ENCODE measurements at places on chromosomes 2 and 18.

GRCh38 chr2:233358947-233359346 is 4.7 kb downstream of the DGKD start:
- no peak for DNase-seq

GRCh38 chr2:12168791-12169388 is 422.5 kb downstream of the LPIN1 start:
- DNase-seq, result no peak

DNA sequence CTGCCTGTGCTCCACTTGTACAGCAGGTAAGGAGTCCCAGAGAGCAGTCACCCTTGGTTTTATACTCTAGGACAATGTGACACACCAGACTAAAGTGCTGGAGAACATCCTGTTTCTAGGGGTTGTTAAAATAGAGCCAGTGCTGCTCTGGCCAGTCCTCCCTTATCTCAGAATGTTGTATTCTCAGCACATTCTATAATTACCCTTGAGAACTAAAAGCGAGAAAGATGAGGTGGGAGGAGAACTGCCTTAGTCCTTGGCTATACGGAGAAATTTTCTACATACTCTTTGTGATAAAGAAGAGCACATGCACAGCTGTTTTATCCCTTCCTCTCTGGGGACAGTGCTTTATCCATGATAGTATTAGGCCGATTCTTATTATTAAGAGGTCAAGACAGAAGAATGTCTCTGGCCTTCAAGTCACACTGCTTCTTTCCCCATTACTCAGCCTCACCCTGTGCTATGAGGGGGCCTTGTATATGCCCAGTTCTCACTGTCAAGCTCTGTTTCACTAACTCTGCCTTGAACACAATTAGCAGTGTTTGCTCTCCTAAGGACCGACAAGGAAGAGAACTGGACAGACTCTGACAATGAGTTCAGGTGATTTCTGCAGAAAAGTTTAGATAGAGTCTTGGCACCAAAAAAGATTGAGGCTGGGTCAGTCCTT is 385.8 kb downstream of the TRIB2 start:
- no peak for DNase-seq

DNA sequence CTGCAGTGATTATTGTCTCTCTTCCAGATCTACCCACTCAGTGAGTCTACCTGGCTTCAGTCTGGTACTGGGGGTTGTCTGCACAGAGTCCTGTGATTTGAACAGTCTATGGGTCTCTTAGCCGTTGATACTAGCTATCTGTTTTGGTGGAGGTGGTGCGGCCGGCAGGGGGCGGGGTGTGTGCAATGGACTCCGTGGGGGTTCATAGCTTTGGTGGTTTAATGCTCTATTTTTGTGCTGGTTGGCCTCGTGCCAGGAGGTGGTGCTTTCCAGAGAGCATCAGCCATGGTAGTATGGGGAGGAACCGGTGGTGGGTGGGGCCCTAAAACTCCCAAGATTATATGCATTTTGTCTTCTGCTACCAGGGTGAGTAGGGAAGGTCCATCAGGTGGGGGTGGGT is 1120.1 kb upstream of the FAM98A start:
- DNase-seq, result no peak

- no peak for DNase-seq
Observed at GRCh38 chr2:109644571-109645275, 30.6 kb downstream of the SOWAHC start.
